ENCODE measurements at places on chromosomes 16 and 17.

- no peak for DNase-seq
Observed at GRCh38 chr17:32976131-32976530, 15.5 kb upstream of the SPACA3 start.

DNA sequence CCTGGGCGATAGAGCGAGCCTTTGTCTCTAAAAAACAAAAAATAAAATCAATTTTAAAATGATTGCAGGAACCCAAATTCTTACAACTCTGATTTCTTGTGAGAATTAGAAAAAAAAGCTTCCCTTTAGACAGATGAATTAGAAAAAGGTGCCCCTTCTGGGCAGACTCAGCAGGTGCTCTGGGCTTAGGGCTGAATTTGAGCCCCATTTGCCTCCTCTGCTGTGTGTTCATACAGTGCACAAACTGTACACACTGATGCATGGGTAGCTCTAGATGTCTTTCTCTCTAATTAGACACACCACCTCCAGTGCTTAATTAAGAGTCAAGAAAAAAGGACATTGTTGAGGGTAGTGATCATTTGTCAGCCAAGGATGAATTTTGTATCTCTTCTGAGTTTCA is 38.5 kb upstream of the NOL11 start:
- no peak for DNase-seq

GRCh38 chr17:38425031-38425430 is 3.2 kb upstream of the ARHGAP23 start:
- no peak for DNase-seq

- no peak for DNase-seq
Observed at GRCh38 chr17:3639981-3640596, 3.5 kb downstream of the CTNS start.

DNA sequence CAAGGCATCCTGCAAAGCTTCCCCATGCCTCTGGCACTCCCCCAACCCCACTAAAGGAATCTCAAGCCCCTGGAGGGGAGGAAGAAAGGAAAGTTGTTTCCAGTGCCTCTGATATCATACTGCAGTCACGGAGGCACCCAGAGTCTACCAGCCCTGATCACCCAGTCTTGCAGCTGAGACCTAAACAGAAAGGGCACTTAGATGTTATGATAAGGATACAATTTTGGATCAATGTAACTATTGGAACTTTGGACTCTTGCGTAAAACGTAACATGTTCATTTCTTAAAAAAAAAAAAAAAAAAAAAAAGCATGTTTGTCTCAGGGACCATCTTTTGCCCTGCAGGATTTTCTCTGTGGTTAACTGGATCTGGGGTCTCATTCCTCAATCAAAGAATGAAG is 52.4 kb upstream of the COX10 start:
- no peak for DNase-seq

DNA sequence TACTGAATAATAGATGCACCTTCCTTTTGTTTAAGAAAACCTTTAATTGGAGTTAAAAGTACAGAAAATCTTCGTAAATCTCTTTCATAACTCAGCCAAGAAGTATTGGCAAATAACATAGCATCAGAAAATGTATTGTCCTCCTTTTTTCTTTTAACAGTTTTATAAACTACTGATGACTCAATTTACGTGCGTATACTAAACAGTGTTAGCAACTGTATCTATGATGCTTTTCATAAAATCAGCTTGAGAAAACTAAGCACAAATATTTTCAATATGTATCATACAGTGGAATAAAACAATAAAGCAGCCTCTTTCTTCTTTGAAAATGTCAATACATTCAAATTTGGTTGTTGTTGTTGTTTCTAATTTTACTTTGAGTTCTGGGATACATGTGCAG is 88.6 kb downstream of the STXBP4 start:
- DNase-seq = no peak

DNA sequence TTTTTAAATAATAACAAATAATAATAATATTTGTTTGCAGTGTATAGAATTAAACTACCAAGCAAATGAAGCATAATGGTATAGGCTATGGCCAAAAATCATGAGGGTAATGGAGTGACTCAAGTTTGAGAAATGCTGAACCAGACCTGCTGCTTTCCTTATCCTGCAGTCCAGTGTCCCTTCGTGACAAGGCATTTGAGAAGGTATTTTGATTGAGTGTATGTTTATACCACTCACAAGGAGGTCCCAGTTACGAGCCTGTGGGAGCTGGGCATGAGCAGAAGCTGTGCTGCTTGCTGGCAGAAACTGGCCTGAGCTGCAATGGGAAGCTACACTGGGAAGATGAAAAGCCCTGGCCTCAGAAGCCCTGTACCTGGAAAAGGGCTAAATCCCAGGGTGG is 50.3 kb downstream of the GNAO1 start:
- no peak for DNase-seq

GRCh38 chr16:12336141-12336540 is 359.6 kb downstream of the SNX29 start:
- no peak for DNase-seq

All from stimulated activated CD4-positive, alpha-beta T cell treated with anti-CD3 and anti-CD28 coated beads, TNF-alpha, amount 100 ng/mL, for 4 hours (primary cell).